ENCODE measurements at places on chromosomes 3 and 15.

GRCh38 chr3:19769694-19770093 is 164.3 kb downstream of the EFHB start:
- no peak for DNase-seq

- peak; percentile 16 for DNase-seq
Observed at GRCh38 chr3:168467115-168467714, 371.5 kb upstream of the GOLIM4 start.

DNA sequence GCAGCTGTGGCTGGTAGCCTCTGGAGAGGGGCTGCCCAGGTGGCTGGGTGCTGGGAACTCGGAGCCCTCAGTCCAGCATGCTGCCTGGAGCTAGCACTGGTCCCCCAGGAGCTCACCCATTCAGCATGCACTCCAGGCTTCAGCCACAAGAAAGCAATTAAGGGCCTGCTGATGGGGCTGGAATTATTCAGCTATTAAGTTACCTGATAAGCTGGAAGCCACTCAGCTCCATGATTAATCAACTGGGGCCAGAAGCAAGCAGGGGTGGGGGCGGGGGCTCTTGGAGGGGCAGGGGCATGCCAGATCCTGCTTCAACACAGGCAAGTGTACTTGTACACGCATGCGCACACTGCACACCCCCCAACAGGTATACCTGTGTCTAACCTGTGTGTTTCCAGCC is 22.1 kb upstream of the TMEM115 start:
- DNase-seq: no peak

DNA sequence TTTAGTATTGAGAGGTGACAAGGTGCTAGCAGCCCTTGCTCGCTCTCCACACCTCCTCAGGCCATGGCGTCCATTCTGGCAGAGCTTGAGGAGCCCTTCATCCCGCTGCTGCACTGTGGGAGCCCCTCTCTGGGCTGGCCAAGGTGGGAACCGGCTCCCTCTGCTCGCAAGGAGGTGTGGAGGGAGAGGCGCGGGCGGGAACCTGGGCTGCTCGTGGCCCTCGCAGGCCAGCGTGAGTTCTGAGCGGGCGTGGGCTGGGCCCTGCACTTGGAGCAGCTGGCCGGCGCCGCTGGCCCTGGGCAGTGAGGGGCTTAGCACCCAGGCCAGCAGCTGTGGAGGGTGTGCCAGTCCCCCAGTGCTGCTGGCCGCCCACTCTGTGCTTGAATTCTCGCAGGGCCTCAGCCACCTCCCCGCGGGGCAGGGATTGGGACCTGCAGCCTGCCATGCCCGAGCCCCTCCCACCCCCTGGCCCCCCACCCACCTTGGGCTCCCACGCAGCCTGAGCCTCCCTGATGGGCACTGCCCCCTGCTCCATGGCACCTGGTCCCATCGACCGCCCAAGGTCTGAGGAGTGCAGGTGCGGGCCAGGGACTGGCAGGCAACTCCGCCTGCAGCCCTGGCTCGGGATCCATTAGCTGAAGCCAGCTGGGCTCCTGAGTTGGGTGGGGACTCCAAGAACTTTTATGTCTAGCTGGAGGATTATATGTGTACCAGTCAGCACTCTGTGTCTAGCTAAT is 785.2 kb downstream of the DIPK2A start:
- no peak for DNase-seq

GRCh38 chr15:101731746-101732145 is 7.5 kb upstream of the TARS3 start:
- DNase-seq: no peak

DNA sequence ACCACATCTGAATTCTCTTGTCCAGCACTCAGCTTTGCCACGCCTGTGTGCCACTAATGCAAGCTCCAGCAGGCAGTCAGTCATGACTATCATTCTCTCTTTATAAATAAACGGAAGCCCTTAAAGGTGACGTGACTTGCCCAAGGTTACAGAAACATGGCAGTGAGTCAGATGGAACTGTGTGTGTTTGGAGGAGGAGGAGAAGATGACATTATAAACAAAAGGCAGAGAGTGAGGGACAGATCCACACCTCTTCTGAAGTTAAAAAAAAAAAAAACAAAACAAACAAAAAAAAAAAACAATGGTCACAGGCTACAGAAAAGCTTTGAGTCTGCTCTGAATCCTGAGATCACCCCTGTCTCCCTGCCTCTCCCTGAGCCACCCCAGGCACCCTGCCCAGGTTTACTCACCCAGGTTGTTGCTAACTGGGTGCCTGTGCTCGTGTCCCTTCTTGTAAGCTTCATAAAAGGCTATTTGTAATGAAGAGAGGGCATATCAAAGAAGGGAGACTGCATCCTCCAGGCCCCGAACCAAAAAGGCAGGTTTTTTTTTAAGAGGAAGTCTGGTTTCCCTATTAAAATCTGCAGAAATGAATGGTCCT is 119.7 kb upstream of the PHLDB2 start:
- no peak for DNase-seq

DNA sequence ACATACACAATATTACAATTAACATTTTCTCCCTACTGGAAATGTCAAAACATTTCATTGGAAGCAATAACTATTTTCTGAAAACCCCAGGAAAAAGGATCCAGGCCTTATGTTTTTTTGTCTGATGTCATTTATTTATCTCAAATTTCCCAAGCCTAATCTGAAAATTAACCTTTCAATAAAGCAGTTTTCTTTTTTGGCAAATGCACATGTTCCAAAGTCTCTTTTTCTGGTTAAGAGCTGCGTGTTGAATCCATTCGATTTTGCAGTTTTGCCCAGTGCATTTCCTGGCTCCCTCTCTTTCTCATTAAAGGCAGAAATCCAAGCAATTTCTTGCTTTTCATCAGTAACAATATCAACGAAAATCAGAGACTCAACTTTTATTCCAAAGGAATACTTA is 222.3 kb downstream of the NR1D2 start:
- DNase-seq: no peak

DNA sequence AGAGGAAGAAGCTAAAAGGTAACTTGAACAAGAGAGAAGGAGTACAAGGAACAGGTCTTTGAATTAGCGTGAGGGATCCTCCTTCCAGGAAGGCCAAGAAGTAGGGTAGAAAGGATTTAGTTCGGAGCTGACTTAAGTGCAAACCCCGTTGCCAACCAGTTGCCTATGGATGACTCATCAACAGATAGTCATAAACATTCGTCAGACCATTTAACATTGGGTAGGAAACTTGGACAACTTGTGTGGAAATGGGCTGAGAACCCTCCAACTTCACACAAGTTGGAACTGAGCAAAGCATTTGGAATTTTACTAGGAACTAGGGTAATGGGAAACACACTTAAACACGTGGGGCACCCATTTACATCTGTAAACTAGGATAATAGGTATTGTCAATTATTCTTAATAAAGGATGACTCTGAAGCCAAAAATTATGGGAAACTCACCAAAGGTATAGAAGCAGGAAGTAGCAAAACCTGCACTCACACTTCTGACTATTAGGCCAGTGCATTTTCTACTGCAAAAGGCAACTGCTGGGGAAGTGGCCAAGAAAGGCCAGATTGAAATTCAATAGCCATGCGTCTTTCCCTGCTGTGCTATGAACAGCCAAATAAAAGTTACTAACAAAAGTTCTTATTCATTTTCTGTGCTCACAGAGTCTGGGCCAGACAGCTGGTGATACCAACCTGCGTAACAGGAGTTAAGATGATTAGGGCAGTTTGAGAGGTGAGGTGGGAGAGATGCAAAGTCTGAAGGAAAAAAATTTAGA is 174.5 kb upstream of the TMC3 start:
- DNase-seq: no peak

- peak; percentile 42 for DNase-seq
Observed at GRCh38 chr15:70974004-70974832, 81.6 kb downstream of the LRRC49 start.

- DNase-seq: no peak
Observed at GRCh38 chr3:52108302-52109232, 45.7 kb downstream of the POC1A start.

DNA sequence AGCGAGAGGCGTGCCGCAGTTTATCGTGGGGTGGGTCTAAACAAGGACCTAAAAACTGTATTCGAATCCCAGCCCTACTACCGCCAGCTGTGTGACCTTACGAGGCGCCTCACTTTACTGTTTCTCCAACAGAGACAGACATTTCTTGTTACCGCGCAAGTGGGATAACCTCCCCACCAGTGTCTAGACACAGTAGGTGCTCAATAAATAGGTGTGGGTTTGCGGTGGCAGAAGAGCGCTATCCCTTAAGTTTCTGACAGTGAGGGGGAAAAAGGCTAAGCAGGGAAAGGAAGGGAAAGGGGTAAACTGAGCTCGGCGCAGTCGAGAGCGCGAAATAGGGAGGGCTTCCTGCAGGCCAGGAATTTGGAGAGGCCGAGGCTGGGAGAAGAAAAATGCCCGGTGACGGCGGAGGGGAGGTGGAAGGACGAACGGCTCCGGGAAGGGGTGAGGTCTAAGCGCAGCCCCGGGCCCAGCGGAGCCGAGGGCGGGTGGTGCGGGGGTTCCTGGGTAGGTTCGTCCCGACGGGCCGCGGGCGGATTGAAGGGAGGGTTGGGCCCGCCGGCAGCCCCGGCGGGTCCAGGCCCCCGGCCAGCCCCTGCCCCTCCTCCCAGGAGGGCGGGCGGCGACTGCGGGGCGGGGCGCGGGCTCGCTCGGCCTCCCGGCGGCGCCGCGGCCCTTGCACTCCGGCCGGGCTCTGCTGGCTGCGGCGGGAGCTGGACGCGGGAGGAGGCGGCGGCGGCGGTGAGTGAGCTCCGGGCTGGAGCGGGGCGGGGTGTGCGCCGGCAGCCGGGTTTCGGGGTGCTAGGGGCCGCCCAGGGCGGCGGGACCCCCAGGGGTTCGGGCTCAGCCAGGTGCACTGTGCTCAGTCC is at the start of gene CGNL1:
TSS of gene CGNL1 (plus strand) at position 679 of the 869 bp plus-strand sequence. CDS start 61,495 bp downstream, outside the sequence.
- DNase-seq: no peak

DNA sequence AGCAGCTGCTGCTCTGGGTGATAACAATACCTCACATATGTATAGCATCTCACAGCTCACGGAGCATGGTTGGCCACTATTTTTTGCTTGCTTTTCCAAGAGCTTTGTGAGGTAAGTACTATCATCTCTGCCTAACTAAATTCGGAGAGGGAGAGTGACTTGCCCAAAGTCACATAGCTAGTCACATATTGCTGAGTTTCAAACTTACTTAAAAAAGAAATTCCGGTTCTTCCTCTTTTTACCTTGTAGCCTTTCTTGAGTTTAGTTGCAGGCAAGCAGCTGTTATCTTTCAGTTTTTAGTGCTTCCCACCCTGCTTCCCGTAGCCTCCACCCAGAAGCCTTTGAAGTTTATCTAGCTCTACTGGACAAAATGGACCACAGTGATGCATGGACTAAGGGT is 309.2 kb downstream of the PDCD6IP start:
- no peak for DNase-seq

DNA sequence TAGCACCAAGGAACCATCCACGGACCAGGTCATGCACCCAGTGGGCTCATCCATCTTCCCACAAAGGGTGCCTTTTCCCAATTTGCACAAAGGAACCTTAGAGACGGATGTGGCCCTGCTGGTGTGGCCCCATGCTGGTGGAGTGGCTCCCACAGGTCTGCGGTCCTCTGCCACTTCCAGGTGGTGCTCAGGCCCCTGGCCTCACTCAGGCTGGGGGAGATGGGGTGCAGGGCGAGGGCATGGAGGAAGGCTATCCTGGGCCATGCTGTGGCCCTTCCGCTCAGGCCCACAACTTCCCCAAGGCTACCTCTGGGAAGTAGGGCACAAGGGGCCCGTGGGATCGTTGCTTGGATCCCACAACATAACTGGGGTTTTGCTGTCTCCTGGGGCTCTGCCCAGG is 5.2 kb upstream of the SYNM start:
- DNase-seq: no peak

- DNase-seq: no peak
Observed at GRCh38 chr3:17639765-17640164, 102.7 kb downstream of the TBC1D5 start.

GRCh38 chr3:57706462-57706861 is 13.6 kb upstream of the DENND6A start:
- no peak for DNase-seq

DNA sequence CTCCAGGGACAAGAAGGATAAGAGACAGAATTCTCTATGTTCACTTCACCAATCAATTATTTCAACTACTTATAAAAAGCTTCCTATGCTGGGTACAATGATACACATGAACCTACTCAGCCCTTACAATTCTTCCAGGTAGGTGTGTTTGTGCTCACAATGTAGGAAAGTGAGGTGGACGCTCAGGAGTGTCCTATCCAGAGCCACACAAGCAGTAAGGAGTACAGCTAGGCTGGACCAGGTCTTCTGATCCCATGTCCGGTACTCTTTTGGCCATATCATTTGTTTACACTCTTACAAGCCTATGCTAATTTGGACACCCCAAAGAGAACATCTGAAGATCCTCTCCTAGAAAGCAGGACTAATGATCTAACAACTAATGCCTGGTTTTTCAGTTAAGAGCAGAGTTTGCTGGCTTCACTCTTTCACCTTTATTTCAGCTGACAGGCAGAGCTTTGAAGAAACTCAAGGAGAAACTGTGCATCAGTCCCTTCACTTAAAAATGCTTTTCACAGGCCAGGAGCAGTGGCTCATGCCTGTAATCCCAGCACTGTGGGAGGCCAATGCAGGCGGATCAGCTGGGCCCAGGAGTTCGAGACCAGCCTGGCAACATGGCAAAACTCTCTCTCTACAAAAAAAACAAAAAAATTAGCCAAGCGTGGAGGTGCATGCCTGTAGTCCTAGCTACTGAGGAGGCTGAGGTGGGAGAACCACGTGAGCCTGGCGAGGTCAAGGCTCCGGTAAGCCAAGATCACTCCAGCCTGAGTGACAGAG is 27.5 kb downstream of the IGF2BP2 start:
- no peak for DNase-seq

DNA sequence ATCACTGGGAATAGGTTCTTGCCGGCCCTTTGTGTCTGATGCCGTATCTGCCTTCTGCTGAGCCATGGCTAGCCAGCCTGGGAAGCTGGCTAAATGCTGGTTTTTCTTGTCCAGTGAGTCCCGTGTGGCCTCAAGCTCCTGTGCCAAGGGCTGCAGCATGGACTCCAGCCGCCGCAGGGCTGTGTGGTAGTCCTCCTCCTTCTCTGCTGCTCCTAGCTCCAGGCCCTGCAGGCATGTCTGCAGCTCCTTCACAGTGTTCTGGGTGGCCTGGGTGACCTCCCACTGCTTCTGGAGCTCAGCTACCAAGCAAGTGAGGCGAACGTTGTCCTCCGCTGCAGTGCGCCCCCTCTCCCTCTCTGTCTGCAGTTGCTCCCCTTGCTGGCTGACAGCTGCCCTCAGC is 24.9 kb downstream of the CXCR6 start:
- DNase-seq: no peak

DNA sequence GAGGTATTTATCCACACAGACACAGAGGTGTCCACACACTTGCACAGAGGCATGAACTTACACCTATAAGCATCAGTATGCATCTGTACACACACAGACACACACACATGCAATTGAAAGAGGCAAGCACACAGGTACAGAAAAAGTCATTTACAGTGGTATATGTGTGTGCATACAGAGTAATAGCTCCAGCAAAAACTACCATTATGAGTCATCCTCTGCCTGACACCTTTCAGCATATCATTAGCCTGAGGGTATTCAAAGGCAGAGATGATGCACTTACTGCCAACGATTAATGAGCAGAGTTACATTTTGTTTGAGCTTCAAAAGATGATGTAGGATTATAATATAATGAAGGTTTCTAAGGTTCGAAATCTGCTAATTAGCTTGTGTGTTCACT is 100.3 kb upstream of the TPRG1 start:
- no peak for DNase-seq

All from cerebellar cortex (tissue), 1 donor.